ENCODE measurements at places on chromosomes 3 and 15.

GRCh38 chr15:71202712-71203111 lies 87.4 kb downstream of the THSD4 start:
- no peak for DNase-seq

- DNase-seq, result no peak
Measured at GRCh38 chr3:71064956-71065763, 518.4 kb downstream of the FOXP1 start.

GRCh38 chr3:123263941-123264340 lies 62.2 kb downstream of the SEC22A start:
- DNase-seq, result no peak

- DNase-seq, result no peak
Measured at GRCh38 chr3:48585411-48585810, 9.7 kb downstream of the COL7A1 start.

- DNase-seq, result no peak
Measured at GRCh38 chr3:186953011-186953487, 22.7 kb downstream of the ST6GAL1 start.

DNA sequence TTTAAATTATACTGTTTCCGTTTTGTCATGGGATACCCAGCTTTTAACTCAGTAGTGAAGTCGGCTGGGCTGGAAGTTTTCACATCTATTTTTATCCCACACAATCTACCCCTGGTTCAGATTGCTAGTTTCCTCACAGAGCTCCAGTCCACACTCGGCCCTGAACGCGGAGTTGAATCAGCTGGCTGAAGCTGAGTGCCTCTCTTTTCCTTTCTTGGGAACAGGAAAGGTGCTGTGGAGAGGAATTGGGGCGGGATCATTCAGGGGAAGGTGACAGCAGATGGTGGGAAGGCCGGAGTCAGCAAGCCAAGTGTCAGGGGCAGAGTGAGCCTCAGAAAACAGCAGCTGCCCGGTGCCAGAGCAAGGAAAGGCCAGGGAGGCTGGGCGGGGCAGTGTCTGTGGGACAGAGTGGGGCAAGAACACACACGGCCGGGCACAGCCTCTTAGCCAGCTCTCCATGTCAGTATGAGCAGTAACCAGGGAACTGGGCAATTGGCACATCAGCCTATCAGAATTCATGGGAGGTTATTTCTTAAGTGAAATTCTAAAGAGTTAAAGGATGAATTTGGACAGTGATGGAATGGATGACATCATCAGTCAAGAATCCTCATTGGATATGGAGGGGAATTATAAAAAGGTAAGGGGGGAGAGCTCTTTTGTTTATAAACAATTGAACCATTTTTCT lies 135.7 kb upstream of the IL12A start:
- no peak for DNase-seq

GRCh38 chr3:141876891-141877621 lies 613 bp downstream of the ATP1B3 start:
- no peak for DNase-seq

DNA sequence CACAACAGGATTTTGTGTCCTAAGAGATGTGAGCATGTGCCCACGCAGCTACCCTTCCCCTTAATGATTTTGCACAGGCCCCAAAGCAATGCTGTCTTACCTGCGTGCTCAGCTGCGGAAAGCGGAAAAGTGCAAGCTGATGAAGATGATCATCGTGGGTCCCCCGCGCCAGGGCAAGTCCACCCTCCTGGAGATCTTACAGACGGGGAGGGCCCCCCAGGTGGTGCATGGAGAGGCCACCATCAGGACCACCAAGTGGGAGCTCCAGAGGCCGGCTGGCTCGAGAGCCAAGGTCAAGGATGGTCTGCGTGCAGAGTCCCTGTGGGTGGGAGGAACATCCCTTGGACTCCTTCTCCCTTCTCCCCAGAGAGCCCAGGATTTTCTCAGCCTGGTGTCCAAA lies 103.1 kb downstream of the LRRK1 start:
- no peak for DNase-seq

Measured in NCI-H460 (cell line).